Articular chondrocyte of knee joint (primary cell): ENCODE measurements at places on chromosomes 4 and X. TPM values are rescaled to one million over a fixed set of nuclear protein-coding genes. Genes with fewer than 3 reads are reported as not detected.

The MAGEA2 gene
- total RNA-seq = not detected in 2 replicates

The ATOH1 gene
- not detected in 2 replicates for total RNA-seq

The GALNTL6 gene
- total RNA-seq = not detected in 2 replicates

The WDR19 gene
- total RNA-seq = 48.8 and 49.1 TPM in 2 replicates

The FBXL5 gene
- 105 and 145 TPM in 2 replicates for total RNA-seq

The PDHA1 gene
- 37.4 and 45.2 TPM in 2 replicates for total RNA-seq

The CRMP1 gene
- total RNA-seq = under 0.01 and 0.11 TPM in 2 replicates

The RHOXF2B gene
- not detected in 2 replicates for total RNA-seq
